ENCODE measurements at places on chromosomes 4 and X.

- no peak for DNase-seq
These were observed 2.4 kb downstream of the ALB start for GRCh38 chr4:73406548-73406875.

- DNase-seq = no peak
These were observed 80.2 kb downstream of the CRMP1 start for GRCh38 chr4:5812506-5813229.

GRCh38 chr4:137576446-137576845, 44.2 kb upstream of the PCDH18 start:
- no peak for DNase-seq

GRCh38 chrX:1593286-1594271, 2.2 kb downstream of the AKAP17A start:
- DNase-seq = no peak

GRCh38 chr4:74197080-74197479, 39.2 kb downstream of the MTHFD2L start:
- no peak for DNase-seq

DNA sequence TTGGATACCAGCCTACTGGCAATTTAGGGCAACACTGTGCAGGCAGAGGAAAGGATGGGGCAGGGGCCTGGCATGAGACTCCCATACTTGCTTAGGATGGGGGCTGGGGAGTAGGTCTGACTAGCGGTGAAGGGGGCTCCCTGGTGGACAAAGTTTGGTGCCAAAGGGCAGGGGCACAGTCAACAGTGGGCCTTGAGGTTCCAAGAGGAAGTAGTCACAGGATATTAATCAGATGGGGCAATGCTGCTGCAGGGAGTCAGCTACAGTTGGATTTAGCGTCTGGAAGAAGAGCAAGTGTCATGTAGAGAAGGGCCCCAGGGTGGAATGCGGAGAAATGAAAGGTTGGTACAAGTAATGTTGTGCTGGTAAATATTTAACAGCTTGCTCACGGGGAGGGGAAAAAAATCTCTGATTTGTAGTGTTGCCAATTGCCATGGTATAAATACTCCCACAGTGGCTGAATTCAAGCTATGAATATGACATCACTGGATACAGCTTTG, 139.4 kb downstream of the PJA1 start:
- DNase-seq = no peak

GRCh38 chr4:15194520-15194919, 192.2 kb downstream of the CPEB2 start:
- no peak for DNase-seq

DNA sequence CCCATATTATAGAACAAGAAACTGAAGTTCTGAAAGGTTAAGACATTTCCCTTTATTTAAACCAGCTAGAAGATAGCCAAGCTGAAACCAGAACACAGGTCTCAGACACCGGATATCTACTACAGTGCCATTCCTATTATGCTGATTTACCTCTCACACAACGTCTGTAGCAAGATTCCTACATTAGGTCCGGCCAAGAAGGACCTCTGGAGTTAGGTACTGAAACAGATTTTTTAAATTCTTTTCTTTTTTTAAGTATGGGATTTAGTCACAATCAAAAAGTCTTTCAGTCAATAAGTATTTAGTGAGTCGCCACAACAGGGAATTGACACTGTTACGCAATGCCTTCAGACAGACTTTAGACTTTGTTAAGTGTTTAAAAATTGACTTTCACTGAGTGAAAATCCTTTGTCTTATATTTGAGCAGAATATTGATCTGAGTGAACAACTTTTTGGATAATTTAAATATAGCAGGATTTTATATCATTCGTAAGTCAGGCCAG, 26.5 kb upstream of the SPANXN4 start:
- DNase-seq = no peak

- no peak for DNase-seq
These were observed 87.8 kb upstream of the NPNT start for GRCh38 chr4:105807496-105807895.

DNA sequence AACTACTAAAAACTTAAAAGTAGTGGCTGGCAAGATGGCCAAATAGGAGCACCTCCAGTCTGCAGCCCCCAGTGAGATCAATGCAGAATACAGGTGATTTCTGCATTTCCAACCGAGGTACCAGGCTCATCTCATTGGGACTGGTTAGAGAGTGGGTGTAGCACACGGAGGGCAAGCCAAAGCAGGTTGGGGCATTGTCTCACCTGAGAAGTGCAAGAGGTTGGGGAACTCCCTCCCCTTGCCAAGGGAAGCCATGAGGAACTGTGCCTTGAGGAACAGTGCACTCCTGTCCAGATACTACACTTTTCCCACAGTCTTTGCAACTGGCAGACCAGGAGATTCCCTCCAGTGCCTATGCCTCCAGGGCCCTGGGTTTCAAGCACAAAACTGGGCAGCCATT, 311.1 kb downstream of the PAPSS1 start:
- DNase-seq = no peak

GRCh38 chr4:24126776-24127175, 236.9 kb upstream of the PPARGC1A start:
- no peak for DNase-seq

DNA sequence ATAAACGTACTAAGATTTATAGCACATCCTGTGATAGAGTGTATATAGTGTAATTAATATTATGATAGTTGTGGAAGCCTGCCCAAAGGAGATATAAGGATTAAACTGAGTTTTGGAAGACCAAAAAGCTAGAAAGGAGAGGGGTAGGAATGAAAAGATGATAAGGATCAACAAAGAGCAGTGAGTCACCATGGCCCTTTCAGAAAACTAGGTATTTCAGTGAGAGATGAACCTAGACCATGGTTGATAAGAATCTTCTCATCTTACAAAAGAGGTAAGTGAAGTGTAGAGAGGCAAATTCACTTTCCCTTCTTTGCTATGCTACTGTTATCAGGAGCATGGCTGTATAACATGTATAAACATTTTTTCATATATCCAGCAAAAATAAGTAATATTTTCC, 133.8 kb upstream of the PLAC1 start:
- no peak for DNase-seq

- no peak for DNase-seq
These were observed 192.3 kb upstream of the CXorf66 start for GRCh38 chrX:140157611-140158010.

- DNase-seq = no peak
These were observed 24.4 kb downstream of the TXK start for GRCh38 chr4:48109413-48110263.

- DNase-seq = no peak
These were observed 84.1 kb downstream of the TNIP2 start for GRCh38 chr4:2672082-2672481.
